ENCODE measurements at places on chromosomes 7 and 10.

- no peak for DNase-seq
Measured at GRCh38 chr7:37848297-37848696, at the start of gene NME8. TSS of gene NME8 (plus strand) at chr7:37848597. CDS start at chr7:37850267, 1,670 bp downstream.

DNA sequence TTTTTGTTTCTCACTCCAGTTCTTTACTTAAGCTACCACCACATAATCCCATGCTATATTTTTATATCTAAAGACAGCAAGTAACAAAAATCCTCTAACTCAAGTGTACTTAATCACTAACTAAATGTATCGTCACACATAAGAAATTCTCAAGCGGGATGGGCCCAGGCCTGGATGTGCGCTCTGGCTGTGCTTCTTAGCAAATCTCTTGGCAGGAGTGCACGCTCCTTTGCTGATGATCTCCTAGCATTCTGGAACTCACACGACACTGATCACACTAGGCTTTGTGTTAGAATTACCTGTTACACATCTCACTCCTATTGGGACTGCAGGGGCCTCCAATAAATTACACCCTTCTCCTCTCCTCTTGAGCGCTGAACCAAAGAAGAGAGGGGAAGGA lies 46.7 kb upstream of the CALD1 start:
- DNase-seq, result no peak

DNA sequence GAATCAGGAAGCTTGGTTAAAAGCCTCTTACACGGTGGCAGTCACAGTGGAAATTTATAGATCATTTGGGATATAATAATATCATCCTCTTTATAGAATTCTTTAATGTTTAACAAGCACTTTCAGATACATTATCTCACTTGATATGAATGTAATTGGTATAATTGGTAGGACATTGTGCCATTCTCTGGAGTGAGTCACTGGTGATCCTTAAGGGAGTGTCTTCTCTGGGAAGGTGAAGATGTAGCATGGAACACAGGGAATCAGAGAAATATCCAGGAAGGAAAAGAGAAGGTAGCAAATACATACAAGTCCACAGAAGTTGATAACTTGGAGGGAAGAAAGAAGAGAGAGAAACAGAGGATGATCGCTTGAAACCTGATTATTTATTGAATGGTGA lies 9.8 kb downstream of the PTPRZ1 start:
- no peak for DNase-seq

DNA sequence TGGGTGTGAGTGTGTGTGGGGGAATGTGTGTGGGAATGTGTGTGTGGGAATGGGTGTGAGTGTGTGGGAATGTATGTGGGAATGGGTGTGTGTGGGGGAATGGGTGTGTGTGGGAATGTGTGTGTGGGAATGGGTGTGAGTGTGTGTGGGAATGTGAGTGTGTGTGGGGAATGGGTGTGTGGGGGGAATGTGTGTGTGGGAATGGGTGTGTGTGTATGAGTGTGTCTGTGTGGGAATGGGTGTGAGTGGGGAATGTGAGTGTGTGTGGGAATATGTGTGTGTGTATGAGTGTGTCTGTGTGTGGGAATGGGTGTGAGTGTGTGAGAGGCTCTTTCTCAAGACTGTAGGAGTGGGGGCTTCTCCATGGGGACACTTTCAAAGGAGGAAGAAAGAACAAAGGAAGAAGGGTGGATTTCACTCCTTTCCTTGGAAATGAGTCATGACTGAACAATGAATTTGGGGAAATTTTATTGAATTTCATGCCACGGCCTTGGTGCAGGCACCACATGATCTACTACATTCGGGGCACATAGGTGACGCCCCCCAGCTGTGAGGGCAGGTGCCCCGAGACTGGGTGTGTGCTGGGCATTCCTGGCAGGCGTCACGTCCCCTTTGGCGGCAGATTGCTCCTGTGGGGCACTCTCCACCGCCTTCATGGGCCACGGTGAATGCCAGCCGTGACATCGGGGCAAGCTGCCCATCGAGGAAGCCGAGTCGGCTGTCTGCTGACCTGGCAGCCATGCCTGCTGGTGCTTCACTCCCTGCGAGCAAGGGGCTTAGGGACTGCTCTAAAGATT lies 88.8 kb upstream of the INSIG1 start:
- no peak for DNase-seq

GRCh38 chr7:142134909-142135308 lies 23.4 kb downstream of the MGAM2 start:
- no peak for DNase-seq

GRCh38 chr7:84669177-84669732 lies 474.7 kb upstream of the SEMA3A start:
- no peak for DNase-seq

- no peak for DNase-seq
Measured at GRCh38 chr10:5428133-5428532, 15.8 kb downstream of the NET1 start.

GRCh38 chr7:158458096-158458495 lies 129.5 kb downstream of the PTPRN2 start:
- DNase-seq, result no peak

DNA sequence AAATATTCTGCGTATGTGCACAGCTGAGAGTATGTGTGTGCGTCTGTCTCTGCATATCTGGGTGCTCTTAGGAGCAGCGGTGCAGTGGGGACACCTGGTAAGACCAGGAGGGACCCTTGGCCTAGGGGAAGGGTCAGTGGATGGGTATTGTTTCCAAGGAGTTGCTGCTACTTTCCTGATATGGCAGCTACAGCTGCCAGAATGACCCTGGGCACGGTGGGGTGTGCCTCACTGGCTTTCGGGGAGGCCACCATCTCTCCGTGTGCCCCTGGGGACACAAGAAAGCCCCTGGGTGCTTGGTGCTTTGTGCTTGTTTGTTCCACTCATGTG lies 8.6 kb downstream of the PFKFB3 start:
- no peak for DNase-seq

- no peak for DNase-seq
Measured at GRCh38 chr10:15725603-15726002, 5.9 kb upstream of the ITGA8 start.

GRCh38 chr10:99711129-99711719 lies 20.7 kb downstream of the COX15 start:
- no peak for DNase-seq

- DNase-seq, result no peak
Measured at GRCh38 chr10:104767745-104768144, 126.7 kb downstream of the SORCS3 start.

DNA sequence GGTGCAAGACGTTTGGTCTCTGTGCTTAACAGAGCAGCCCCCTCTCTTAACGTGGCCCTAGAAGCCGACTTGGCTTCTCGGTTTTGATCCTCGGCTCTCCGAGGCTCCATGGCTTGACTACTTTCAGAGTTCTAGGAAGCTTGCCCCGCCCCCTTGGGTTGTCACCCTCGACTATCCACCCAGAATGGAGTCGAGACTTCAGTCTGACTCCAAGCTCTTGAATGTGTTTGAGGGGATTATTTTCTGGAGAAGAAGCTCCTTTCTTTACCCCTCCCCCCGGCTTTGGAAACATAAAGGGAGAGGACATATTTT lies 448 bp downstream of the SEC24C start:
- no peak for DNase-seq

GRCh38 chr7:134284952-134285351 lies 31.8 kb downstream of the SLC35B4 start:
- no peak for DNase-seq

DNA sequence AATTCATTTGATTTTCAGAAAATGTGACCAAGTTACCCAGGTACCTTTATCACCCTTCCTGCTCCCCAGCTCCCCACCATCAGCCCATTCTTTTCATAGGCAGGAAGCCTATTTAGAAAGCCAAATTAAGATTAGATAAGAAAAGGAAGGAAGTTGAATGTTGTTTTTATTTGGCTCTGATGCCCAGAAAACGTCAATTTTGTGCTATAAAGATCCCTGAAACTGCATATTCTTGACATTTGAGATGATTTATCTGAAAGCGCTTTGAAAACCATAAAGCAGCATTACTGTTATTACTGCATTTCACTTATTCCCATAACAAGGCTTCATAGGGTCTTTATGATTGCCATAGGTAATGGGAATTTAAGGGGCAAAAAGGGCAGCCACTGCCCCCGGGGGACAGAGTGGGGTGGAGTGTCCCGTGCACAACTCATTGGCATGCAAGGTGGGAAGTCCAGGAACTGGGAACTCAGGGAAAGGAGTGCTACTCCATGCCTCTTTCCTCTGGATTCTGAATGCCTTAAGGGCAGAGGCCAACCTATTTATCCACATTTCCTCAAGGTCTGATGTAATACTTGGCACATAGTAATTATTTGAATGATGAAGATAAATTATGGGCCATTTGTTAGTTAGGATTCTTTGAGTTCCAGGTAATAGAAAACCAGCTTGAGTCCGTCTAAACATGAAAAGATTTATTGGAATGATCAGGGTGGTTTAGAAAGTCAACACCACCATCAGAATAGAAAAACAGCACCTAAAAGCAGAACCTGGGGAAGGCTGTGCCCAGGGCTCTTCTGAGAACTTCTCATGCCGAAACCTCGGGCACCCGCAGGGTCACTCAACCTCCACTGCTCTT lies 100.6 kb upstream of the ELMO1 start:
- DNase-seq, result no peak

DNA sequence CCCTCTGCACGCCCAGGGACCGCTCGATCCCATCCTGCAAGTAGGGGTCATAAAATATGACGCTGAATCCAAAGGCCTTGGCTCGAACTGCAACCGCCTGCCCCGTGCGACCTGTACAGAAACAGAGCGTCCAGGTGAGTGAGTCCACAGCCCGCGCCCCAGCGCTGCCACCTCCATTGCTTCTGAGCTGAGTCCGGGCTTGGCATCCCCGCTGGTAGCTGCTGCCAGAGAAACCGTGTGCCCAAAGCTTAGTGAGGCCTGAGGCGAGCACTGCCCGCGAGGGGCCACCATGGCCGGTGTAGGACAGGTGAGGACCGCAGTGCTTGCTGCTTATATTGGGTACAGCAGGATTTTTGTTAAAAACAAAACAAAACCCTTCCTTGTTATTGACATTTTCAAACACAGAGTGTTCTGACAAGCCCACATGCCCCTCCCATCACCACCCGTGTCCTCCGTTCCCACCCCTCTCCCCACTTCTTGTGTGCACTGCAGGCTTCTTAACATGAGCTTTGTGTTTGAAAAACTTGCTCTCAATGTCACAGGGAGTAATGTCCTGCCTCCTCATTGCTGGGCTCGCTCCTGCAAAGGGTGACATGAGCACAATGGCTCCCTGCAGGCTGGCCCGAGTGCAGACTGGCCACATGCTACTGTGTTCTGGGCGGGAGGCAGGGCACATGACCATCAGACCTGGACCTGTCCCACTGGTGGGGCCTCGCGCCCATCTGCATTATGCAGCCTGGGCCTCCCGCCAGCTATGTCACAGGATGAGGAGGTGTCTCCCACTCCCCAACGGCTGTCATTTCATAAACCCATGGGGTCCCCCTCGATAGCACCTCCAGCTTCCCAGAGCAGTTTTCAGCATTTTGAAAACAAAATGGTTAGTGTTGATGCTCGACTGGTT lies 52.9 kb downstream of the ZRANB1 start:
- no peak for DNase-seq

- DNase-seq, result no peak
Measured at GRCh38 chr7:10022957-10023356, 950.7 kb upstream of the PHF14 start.

Data from stimulated activated CD8-positive, alpha-beta memory T cell treated with anti-CD3 and anti-CD28 coated beads, Interleukin-15, amount 100 ng/mL, for 4 hours (primary cell).